ENCODE measurements at places on chromosomes 5 and 9.

- no peak for DNase-seq
Measured at GRCh38 chr5:173324115-173325001, 3.9 kb downstream of the STC2 start.

- no peak for DNase-seq
Measured at GRCh38 chr5:105573575-105573974, 2011.0 kb upstream of the NUDT12 start.

GRCh38 chr5:114319821-114320220, 42.0 kb upstream of the KCNN2 start:
- no peak for DNase-seq

GRCh38 chr5:101658433-101658832, 637.7 kb downstream of the SLCO4C1 start:
- DNase-seq = no peak

DNA sequence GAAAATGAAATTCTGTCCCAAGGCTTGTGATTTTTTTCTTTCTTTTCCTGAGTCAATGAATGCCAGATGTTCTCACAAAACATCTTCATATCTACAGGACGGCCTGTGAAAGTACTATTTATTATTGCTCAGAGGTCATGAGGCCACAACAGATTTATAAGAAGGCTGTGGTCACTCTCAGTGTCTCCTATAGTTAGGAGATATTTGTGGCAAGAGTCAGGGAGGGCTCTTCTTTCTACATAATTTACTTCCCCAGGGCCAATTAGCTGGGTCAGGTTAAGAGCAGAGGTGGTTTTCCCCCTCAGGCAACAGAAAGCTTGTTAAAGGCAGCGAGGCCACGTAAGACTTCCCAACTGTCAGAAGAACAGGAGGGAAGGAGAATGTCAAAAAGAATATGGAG, 248.7 kb downstream of the SLIT3 start:
- DNase-seq = no peak

Data from HAP-1 (cell line).